ENCODE measurements at places on chromosomes 7 and 10.

GRCh38 chr7:81120803-81121202 lies 202.0 kb upstream of the SEMA3C start:
- no peak for DNase-seq

DNA sequence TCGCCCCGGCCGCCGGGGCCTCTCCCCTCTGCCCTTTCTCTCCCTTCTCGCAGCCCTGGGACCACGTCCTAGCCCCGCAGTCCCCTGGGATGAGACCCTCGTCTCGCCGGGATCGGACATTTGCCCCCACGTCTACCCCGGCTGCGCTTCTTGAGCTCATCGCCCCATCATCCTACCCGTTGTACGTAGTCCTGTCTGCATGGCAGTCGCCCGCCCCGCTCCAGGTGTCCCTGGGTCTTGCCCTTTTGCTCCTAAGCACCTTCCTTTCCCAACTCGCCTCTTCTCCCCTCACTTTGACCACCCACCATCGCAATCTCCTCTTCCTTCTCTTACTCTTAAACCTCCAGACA lies 582 bp downstream of the TPST1 start:
- peak; percentile 16 for DNase-seq

DNA sequence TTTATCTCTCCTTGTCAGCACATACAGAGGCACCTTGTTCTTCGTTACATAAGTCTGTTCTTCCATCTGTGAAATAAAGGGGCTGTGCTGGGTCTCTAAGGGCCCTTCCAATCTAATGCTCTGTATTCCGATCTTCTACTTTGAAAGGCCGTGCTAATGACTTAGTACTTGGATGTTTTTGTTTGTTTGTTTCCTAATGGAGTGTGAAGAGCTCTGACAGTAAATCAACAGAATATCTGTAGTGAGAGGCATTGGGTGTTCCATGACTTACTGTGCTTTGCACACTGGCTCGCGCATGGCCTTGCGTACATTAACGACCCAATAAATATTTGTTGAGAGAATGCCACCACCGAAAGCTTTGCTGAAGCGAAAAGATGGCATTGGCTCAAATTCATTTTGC lies 162.1 kb downstream of the CHN2 start:
- no peak for DNase-seq

DNA sequence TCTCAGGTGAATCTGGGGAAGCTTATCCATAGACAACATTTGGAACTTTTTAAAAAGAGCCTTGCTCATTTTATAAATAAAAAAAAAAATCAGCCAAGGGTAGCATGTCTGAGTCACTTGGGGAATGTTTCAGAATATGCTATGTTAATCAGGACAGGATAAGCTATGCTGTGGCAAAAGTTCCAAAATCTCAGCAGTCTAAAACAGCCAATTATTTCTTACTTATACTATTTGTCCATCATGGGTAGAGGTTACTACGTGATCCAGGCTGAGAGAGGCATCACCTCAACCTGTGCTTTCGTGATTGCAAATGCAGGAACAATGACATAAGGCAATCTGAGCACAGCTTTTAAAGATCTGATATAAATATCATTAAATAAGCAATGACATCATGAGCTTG lies 6.5 kb downstream of the SLC13A1 start:
- DNase-seq, result no peak

DNA sequence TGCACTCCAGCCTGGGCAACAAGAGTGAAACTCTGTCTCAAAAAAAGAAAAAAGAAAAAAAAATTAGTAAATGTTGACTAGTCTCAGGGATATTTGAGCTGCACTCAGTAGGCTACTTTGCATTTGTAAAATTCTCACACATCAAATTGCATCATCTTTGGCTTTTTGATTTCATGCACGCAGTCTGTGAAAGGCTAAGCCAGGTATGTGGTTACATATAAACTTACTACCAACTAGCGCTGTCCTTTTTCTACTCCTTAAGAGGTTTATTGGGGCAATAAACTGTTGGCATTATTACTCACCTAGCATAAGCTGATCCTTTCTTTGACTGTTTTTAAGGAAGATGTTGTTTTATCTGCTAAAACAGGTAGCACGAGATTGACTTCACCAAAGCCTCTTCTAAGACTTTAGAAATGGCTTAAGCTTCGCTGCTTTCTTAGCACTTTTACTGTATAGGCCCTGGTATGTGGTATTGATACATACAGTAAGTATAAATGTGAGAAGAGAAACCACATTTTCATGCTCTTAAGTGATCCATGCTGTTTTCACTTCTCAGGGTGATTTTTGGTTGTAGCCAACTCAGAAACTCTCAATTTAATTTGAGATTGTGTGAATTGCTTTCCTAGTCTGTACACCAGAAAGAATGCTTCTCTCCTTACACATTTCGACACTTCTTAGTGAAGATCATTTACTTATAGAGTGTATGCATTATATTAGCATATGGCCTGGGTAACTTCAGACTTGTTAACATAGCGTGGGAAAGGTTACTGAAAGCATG lies 323.9 kb downstream of the AUTS2 start:
- DNase-seq, result no peak
